ENCODE measurements at places on chromosomes 2 and 18. TPM values are rescaled to one million over a fixed set of nuclear protein-coding genes. Genes with fewer than 3 reads are reported as not detected.

DNA sequence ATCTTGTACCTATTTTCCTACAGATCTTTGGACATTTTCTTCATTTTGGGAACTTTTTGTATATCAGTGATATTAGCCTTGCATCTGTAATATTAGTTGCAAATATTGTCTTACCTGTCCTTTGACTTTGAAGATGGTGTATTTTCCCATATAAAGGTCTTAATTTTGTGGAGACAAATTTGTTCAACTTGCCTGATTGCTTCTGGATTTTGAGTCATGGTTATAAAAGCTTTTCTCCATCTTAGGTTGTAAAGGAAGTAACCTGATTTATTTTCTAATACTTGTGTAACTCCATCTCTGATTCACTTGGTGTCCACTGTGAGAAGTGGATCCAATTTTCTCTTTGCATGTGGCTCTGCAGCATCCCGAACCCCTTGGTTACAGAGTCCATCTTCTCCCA is 97.7 kb upstream of the OTOS start:
- no peak for DNase-seq

Gene ALK
- total RNA-seq = 0.39 TPM

Gene RAD51AP2
- not detected for total RNA-seq

DNA sequence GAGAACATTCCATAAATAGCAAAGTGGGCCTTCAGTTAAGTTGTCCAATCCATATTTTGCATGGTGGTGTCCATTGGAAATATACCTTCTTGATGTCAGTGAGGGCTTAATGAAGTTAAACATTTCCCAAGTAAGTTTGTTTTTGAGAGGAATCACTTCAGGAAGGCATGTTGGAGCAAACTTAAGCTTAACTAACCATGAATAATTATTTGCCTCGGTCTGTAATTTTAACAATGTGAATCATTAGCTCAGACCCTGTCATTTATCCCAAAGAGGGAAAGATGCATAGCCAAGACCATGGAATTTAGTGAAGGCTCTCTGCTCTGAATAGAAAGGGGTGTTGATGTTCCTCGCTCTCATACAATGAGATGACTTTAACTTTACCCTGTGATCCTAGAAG is 47.4 kb downstream of the SPATS2L start:
- no peak for DNase-seq

Gene INPP1
- 14.7 TPM for total RNA-seq

DNA sequence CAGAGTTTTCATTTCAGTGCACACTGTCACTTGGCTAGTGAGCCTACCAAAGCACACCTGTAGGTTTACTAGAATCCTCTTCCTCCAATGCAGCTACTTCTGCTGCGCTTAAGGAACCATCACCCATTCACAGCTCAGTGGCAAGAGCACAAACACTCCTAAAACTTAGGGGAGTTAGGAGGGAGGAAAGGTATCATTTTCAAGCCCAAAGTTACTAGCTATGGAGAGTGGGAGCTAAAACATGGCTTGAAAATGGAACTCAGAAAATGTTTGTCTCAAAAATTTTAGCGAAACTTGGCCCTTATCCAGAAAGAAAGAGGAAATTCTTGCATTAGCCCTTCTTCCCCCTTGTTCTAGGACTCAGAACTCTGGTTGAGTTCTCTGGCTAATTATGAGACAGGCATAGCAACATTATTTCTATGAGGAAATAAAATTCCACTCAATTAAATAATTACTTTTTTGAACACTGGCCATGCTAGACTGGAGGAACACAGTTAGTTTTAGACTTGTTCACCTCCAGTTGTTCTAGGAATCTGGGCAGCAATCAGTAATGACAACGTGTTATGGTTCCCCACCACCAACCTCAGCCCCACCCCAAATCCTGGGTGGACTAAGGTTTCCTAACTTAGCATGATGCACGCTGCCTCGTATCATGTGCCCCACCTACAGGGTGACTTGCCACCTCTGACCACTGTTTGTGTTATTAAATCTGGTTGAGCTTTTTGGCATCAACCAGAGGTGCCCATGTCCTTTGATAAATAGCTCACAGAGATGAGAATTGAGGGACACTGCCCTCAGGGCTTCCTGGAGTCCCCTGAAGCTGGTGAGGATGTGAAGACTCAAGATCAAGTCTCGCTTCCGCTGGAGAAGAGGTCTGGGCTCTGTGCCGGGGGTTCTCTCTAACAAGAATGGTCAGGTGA is 32.8 kb downstream of the LPIN2 start:
- no peak for DNase-seq

DNA sequence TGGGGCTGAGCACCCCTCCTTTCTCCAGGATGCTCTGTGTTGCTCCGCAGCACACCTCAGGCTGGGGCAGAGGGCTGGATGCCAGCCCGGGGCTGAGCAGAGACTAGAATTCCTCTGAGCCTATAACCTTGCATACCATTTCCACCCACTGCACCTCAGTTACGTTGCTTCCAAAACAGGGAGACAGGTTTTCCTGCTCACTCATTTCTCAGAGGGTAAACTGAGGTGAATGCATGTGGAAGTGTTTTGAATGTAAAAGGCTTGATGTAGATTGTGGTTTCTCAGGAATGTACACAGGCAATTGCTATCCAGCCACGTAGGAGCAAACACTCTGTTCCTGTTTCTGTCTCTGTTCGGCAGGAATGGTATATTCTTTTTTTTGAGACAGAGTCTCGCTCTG is 45.3 kb downstream of the EDAR start:
- no peak for DNase-seq

Gene CD8B2
- not detected for total RNA-seq
